ENCODE measurements at places on chromosomes 1 and 21.

DNA sequence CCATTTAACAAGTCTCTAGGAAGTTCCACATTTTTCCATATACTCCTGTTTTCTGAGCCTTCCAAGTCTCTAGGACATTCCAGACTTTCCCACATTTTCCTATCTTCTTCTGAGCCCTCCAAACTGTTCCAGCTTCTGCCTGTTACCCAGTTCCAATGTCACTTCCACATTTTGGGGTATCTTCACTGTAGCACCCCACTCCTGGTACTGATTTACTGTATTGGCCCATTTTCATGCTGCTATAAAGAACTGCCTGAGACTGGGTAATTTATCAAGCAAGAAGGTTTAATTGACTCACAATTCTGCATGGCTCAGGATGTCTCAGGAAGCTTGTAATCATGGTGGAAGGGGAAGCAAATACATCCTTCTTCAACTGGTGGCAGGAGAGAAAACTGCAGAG lies 285.0 kb downstream of the LRRIQ3 start:
- no peak for DNase-seq

GRCh38 chr1:93710499-93711453 lies 29.1 kb upstream of the BCAR3 start:
- no peak for DNase-seq

DNA sequence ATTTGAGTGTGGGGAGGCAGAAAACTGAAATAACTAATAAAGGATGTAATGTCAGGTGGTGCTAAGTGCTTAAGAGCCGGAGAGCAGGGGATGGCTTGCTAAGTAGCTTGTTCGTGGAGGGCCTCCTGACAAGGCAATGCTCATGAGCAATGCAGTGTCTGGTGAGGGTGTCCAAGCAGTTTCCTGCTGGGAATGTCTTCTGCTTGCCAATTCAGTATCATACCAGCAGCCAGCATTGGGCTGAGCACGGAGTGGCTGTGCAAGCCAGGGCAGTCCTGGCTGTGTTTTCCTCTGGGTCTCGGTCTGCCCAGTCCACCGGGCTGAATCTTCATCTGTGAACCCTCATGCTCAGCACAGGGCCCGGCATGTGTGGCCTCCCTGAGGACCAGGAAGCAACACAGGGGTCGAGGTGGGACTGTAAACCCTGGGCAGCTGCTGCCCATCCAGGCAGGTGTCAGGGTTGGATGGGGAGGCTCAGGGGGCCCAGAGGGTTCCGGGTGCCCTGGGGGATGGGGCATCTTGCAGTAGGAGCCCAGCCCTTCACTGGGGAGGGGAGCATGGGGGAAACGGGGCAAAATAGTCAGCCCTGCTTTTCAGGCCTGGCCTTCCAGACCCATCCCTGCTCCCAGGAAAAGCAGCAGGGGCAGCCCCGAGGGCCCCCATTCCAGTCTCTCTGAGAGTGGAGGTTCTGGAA lies 27.5 kb downstream of the EDN2 start:
- DNase-seq: no peak

GRCh38 chr21:29008367-29008766 lies 10.8 kb downstream of the RWDD2B start:
- no peak for DNase-seq

- no peak for DNase-seq
These were observed 7.5 kb upstream of the PRDX6 start for GRCh38 chr1:173469656-173470055.

GRCh38 chr21:28227881-28228635 lies 764.6 kb downstream of the LTN1 start:
- no peak for DNase-seq
